ENCODE measurements at places on chromosomes 5 and 9.
A peak's percentile ranks its signal among the peaks of the same experiment; 100 is the strongest.

- peak; percentile 62 for DNase-seq
These were observed 246.8 kb downstream of the NSG2 start for GRCh38 chr5:174292348-174292747.

GRCh38 chr9:132986114-132986513 lies 7.6 kb downstream of the GFI1B start:
- no peak for DNase-seq

DNA sequence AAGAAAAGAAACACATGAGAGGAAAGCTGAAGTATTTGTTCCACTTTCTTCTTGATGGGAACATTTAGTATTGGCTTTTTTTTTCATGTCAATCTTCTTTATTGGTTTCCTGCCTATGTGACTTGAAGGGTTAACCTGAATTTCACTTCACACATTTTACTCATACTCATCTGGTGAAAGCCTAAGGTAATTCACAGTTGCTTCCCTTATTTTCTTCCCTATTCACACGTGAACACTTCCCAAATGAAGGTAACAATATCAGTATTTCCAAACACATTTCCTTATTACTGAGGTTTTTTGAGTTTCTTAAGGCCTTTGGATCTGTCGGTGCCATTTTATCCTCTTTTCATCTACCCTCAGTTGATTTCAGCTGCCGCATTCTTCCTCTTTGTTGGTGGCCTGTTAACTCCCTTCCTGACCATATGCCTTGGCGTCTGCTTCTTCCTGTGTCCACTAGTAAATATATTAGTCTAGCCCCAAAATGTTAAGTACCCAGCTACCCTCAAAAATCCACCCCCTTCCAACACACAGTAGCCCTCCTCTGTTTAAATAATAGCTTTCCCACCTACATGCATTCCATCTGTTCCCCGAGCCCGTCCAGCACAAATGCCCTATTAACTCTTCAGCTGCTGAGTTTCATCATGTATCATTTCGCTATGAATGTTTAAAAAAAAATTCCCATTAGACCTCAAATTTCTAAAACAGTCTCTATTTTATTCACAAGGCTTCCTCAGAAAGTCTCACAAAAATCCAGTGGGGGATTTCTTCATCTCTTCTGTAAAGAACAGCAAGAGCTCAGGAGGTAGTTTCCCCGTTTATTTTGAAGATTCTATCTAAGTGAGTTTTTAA lies 97.3 kb downstream of the USP20 start:
- DNase-seq: no peak

GRCh38 chr9:33249087-33249658 lies 9.2 kb downstream of the SPINK4 start:
- DNase-seq: no peak

GRCh38 chr9:70040376-70040903 lies 3.2 kb upstream of the MAMDC2 start:
- no peak for DNase-seq

GRCh38 chr9:137031904-137032640 lies at the start of gene FUT7:
Gene FUT7, minus strand, starts transcription at chr9:137032088. Its CDS starts 97 bp downstream, at chr9:137031991.
- peak; percentile 84 for DNase-seq

DNA sequence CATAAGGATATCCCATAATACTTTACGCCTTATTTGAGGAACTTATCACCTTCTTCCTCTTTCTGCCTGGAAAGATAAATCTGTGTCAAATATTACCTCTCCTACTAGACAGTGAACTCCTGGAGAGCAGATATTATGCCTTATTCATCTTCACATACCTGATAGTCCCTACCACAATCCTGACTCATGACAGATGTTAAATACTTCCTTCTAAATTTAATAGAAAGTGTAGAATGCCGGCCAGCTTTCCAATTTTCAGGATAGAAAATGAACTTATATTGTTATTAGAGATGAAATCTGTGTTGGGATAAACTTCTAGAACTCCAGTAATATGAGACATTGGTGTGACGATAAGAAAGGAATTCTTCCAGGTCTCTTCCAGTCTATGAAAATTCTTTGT lies 89.0 kb downstream of the GCNT4 start:
- no peak for DNase-seq

GRCh38 chr5:62306896-62307689 lies 1.1 kb downstream of the KIF2A start:
- peak; percentile 83 for DNase-seq

DNA sequence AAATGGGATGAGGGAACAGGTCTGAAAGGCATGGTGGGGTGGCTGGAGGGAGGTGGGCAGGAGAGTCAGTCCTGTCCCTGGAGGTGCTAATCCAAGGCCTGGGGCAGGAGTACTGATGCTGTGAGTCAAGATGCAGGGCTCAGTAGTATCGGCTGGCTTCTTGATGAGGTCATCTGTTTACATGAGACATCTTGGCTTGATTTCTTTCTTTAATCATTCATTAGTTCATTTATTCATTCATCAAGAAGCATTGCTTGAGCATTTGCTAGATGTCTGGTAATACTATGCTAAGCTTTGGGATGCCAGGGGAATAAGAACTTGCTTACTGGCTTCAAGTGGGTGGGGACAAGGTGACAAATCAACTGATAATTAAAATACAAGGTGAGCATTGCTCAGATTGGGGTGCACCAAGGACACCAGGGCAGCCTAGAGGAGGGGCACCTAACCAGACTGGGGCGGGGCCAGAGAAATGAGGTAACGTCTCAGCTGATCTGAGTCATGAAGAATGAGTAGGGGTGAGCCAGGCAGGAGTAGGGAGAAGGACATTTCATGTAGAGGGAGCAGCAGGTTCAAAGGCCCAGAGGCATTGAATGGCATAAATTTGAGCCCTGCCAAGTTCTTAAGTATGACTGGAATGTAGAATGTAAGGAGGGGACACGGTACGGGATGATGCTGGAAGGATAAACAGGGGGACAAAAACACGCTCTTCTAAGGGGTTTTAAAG lies 88.8 kb downstream of the EGFLAM start:
- no peak for DNase-seq

- DNase-seq: no peak
These were observed 3.6 kb downstream of the TMC1 start for GRCh38 chr9:72524820-72525540.

DNA sequence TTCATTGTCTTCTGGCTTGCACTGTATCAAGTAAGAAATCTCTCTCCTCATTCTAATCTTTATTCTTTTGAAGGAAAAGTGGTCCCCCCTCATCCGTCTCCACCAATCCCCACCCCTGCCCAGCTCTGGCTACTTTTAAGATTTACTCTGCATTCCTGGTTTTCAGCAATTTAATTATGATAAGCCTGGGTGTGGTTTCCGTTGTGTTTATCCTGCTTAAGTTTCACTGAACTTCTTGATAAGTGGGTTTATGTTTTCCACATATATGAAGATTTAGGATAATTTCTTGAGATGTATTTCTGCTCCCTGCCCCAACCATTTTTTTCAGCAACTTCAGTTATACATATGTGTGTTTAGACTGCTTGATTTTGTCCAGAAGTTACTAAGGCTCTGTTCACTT lies 46.5 kb downstream of the PTBP3 start:
- DNase-seq: no peak

GRCh38 chr5:8299716-8300115 lies 430.8 kb downstream of the MTRR start:
- DNase-seq: no peak

DNA sequence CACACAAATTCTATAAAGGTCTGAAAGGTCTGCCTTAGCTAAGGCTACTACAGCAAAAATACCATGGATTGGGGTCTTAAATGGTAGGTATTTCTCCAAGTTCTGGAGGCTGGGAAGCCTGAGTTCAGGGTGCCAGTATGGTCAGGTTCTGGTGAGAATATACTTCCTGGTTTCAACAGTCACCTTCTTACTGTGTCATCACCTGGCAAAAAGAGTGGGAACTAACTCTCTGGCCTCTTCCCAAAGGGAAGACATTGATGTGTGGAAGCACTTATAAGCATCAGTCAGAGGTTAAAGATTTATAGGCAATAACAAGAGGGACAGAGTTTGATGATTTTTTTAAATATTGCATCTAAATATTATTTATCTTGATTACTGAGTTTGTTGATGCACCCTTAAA lies 53.0 kb downstream of the ZNF622 start:
- DNase-seq: no peak

All from Karpas-422 (cell line).